Neural progenitor cell (in vitro differentiated cells): ENCODE measurements at places on chromosomes 1 and 21. TPM values are rescaled to one million over a fixed set of nuclear protein-coding genes. Genes with fewer than 3 reads are reported as not detected.

The LCE3E gene
- total RNA-seq = not detected in 2 replicates

The SLC25A44 gene
- 4.6 and 9.4 TPM in 2 replicates for total RNA-seq

The LDLRAD2 gene
- 0.67 and 1.2 TPM in 2 replicates for total RNA-seq

DNA sequence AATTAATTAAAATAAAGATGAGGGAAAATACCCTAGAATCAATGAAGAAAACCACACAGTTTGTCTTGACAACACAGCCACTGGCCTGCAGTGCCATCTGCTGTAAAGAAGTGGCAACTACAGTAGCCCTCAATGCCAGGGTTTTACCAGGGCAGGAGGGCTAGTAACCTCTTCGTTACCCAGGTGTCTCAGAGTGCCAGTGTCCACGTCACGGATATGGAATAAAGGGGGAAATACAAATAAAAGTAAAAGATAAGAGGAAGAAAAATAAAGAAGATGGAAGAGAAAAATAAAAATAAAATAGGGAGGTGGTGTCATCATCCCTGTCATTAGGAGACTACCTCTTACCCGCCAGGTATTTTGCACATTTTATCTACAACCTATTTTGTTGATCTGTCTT is 14.2 kb upstream of the SLC44A3 start:
- no peaks in the 10 kb centered on the region for H3K27me3 ChIP-seq
- no peak overlapping the region for H3K27ac ChIP-seq
- H3K4me1 ChIP-seq = no peaks in the 10 kb centered on the region
- no peak overlapping the region for H3K4me3 ChIP-seq
- no peaks in the 10 kb centered on the region for H3K36me3 ChIP-seq

DNA sequence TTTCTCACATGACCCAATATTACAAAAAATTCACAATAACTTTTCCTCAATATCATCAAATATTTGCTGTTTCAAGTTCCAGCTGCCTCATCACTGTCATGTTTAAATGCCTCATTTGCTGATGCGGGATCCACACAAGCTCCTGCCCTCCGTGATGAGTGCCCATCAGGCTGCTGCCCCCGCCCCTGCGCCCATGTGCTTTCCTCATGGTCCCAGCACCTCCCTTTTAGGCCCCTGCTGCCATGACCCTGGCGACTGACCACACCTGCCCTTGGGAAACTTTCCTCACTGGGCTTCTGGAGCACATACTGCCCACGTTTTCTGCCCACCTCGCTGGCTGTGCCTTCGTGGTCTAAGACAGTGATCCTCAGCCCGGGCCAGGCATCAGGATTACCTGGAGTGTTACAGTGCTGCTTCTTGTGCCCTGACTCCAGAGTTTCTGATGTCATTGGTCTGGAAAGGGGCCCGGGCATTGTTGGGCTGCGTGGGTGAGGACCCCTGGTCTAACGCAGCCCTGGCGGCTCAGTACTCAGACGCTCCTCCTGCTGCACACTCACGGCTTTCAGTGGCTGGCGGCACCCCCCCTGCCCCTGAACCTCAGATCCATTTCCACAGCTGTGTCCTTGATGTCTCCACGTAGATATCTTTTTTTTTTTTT is 20.5 kb downstream of the PLEKHM2 start:
- no peak overlapping the region for H3K4me3 ChIP-seq
- DNase-seq = no peak
- H3K4me1 ChIP-seq = no peaks in the 10 kb centered on the region
- H3K27ac ChIP-seq = no peak overlapping the region

- H3K36me3 ChIP-seq = no peaks in the 10 kb centered on the region
- no peaks in the 10 kb centered on the region for H3K4me1 ChIP-seq
- DNase-seq = no peak
- no peak overlapping the region for H3K27ac ChIP-seq
Observed at GRCh38 chr1:45037456-45037855, 25.4 kb downstream of the UROD start.

DNA sequence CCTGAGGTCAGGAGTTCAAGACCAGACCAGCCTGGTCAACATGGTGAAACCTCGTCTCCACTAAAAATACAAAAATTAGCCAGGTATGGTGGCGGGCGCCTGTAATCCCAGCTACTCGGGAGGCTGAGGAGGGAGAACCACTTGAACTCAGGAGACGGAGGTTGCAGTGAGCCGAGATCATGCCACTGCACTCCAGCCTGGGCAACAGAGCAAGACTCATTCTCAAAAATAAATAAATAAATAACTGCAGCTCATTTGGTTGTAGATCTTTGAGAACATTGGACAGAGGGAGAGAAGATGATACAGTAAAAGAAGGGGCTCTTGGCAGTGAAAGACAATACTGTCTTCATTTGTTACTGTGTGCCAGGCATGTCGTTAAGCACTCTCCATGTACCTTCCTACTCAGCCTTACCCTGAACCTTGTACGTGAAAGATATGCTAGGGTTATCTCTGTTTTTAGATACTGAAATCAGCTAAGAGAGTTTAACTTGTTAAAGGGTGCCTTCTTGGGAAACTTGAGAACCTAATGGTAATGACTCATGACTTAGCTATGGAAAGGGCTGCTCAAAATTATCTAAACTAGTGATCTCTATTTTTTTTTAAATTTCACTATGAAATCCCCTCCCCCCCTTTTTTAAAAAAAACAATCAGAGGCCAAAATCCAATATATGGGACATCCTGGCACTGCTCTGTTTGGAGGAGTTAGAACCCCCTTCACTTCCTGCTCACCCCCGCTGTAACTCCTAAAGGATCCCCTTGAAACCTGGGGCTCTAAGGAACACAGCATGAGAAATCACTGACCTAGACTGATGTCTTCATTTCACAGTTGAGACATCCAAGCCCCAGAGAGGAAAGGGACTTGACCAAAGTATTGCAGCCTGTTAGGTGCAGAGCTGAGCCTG is 6.8 kb upstream of the KPNA6 start:
- H3K4me1 ChIP-seq = no peaks in the 10 kb centered on the region
- no peak overlapping the region for H3K27ac ChIP-seq
- no peaks in the 10 kb centered on the region for H3K27me3 ChIP-seq
- DNase-seq = no peak
- no peak overlapping the region for H3K4me3 ChIP-seq
